ENCODE measurements at places on chromosomes 12 and 14.

- DNase-seq: no peak
Measured at GRCh38 chr12:93804392-93805179, 127.4 kb downstream of the CRADD start.

- DNase-seq: no peak
Measured at GRCh38 chr12:111126331-111126730, 206.0 kb upstream of the MYL2 start.

DNA sequence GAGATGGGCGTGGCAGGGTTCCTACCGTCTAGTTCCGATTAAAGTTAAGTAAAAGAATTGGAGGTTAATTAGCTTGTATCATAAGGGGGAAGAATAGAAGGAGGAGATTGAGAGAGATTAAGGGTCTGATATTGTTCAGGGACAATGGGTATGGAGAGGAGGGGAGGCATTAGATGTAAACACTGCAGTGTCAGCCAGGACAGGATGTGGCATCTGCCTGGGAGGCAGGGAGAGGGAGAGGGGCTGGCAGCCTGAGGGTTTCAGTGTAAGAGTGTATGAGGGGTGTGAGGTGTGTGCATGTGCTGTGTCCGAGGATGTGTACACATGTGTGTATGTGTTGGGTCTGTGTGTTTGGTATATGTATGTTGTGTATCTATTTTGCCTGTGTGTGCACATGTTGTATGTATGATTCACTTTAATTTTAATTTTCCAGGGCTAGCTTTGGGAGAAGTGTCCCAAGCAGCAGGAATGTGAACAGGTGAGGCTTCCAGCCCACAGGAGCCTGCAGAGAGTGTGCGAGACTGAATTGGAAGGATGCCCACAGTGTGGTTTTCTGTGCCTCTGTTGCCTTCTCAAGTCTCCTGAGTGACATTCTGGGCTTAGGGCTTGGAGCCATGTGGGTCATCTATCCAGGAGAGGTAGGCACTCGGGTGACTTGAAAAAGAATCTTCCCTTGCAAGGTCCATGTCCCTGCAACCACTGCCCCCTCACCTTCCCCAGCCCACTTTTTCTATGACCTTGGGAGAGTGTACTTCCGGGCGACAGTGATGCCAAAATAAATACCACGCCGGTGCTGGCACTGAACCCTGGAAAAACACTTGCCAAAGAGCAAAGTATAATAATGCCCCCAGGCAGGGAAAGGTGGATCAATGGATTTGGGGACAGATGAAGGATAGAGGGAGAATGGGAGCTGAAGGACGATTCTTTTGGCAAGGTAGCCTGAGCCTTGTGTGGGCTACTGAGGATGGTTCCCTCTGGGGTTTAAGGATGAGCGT lies 36.8 kb upstream of the DCD start:
- DNase-seq: no peak

DNA sequence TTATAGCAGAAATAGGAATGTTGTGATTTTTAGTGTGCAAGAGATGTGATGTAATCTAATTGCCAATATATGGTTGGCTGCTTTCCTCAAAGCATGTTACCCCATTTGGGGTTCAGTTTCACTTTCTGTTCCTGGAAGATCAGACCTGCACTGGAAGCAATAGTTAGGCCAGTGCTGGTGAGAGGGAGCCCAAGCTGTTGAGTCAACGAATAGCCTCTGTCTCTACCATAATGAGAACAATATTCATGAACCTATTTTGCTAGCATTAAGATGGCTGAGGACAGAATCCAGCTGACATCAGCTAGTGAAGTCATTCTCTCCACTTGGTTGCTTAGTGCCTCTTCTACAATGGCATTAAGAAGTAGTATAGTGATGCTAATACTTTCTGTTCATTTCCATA lies 379.9 kb upstream of the DCN start:
- no peak for DNase-seq

DNA sequence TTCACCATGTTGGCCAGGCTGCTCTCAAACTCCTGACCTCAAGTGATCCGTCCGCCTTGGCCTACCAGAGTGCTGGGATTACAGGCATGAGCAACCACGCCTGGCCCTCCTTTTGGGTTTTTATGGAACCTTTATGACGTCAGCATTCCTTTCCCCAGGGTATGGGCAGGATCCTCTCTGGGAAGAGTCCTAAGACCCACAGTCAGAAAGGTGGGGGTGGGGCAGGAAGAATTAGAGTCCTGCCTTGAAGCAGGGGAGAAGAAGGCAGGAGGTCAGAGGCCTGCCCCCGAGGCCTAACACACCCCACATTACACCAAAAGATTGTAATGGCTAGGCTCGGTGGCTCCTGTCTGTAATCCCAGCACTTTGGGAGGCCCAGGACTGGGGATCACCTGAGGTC lies 30.8 kb upstream of the CDK17 start:
- no peak for DNase-seq

- DNase-seq: no peak
Measured at GRCh38 chr12:119354172-119354571, 19.6 kb downstream of the CCDC60 start.

GRCh38 chr12:28866715-28867503 lies 282.2 kb upstream of the FAR2 start:
- DNase-seq: no peak

- DNase-seq: no peak
Measured at GRCh38 chr14:73461478-73462047, 3.2 kb upstream of the NUMB start.
